Left ventricle myocardium superior (tissue), 1 donor: ENCODE measurements at places on chromosomes 1 and 21. TPM values are rescaled to one million over a fixed set of nuclear protein-coding genes. Genes with fewer than 3 reads are reported as not detected.

Gene GNG4
- total RNA-seq = not detected

Gene C4BPB
- not detected for total RNA-seq

Gene CHODL
- 0.20 TPM for total RNA-seq

Gene BRINP2
- 0.55 TPM for total RNA-seq

Gene SPRTN
- total RNA-seq = 6.6 TPM

Gene LRIF1
- 18.0 TPM for total RNA-seq

Gene TLR5
- total RNA-seq = 2.5 TPM

Gene C1orf115
- 22.7 TPM for total RNA-seq

Gene CYP4A22
- not detected for total RNA-seq

Gene CATSPERE
- total RNA-seq = 0.50 TPM

Gene FMN2
- not detected for total RNA-seq

Gene AADACL4
- total RNA-seq = not detected

Gene NCMAP
- 0.27 TPM for total RNA-seq

Gene DYRK3
- total RNA-seq = 22.2 TPM

Gene AIRE
- total RNA-seq = not detected

Gene IGSF3
- total RNA-seq = 11.7 TPM

Gene RASAL2
- total RNA-seq = 26.4 TPM

Gene KCNA3
- 0.47 TPM for total RNA-seq

Gene LCE1C
- not detected for total RNA-seq

Gene ERO1B
- total RNA-seq = 8.6 TPM

Gene FCRL6
- total RNA-seq = 0.82 TPM

Gene NKAIN1
- total RNA-seq = not detected

Gene LCE3D
- total RNA-seq = not detected

Gene GPA33
- total RNA-seq = 0.07 TPM

Gene GPR25
- total RNA-seq = not detected

Gene PLA2G2C
- total RNA-seq = not detected

Gene C1QTNF12
- 0.50 TPM for total RNA-seq

Gene ECM1
- total RNA-seq = 14.0 TPM

Gene SH3BGR
- total RNA-seq = 127 TPM

Gene PRUNE1
- 43.6 TPM for total RNA-seq

Gene PRELP
- total RNA-seq = 22.5 TPM
